ENCODE measurements at places on chromosomes 3 and 15.

- H3K4me3 ChIP-seq = no peak overlapping the region
- no peak overlapping the region for H3K27ac ChIP-seq
- H3K36me3 ChIP-seq = no peaks in the 10 kb centered on the region
- H3K27me3 ChIP-seq = no peaks in the 10 kb centered on the region
- no peaks in the 10 kb centered on the region for H3K4me1 ChIP-seq
- no peak for DNase-seq
Measured at GRCh38 chr15:51163843-51164242, 69.1 kb upstream of the TNFAIP8L3 start.

DNA sequence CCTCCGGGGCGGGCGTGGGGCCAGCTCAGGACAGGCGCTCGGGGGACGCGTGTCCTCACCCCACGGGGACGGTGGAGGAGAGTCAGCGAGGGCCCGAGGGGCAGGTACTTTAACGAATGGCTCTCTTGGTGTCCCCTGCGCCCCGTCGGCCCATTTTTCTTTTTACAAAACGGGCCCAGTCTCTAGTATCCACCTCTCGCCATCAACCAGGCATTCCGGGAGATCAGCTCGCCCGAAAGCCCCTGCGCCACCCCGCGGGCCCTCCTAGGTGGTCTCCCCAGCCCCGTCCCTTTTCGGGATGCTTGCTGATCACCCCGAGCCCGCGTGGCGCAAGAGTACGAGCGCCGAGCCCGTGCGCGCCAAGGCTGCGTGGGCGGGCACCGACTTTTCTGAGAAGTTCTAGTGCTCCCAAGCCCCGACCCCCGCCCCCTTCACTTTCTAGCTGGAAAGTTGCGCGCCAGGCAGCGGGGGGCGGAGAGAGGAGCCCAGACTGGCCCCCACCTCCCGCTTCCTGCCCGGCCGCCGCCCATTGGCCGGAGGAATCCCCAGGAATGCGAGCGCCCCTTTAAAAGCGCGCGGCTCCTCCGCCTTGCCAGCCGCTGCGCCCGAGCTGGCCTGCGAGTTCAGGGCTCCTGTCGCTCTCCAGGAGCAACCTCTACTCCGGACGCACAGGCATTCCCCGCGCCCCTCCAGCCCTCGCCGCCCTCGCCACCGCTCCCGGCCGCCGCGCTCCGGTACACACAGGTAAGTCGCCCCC, at the start of gene THBS1:
Gene THBS1 (plus strand): TSS at position 595 of the 757 bp plus-strand sequence. CDS start 779 bp downstream, outside the sequence.
- H3K36me3 ChIP-seq = no peaks in the 10 kb centered on the region
- H3K27me3 ChIP-seq = peaks cover 11% of the 10 kb centered on the region
- H3K27ac ChIP-seq = no peak within 1 kb of the TSS

- H3K27ac ChIP-seq = no peak overlapping the region
- no peak overlapping the region for H3K4me3 ChIP-seq
- H3K27me3 ChIP-seq = no peaks in the 10 kb centered on the region
- no peak for DNase-seq
- H3K36me3 ChIP-seq = no peaks in the 10 kb centered on the region
- H3K4me1 ChIP-seq = no peaks in the 10 kb centered on the region
Measured at GRCh38 chr3:185691622-185692021, 105.5 kb downstream of the SENP2 start.

- no peaks in the 10 kb centered on the region for H3K27me3 ChIP-seq
- no peak overlapping the region for H3K27ac ChIP-seq
- H3K4me1 ChIP-seq = no peaks in the 10 kb centered on the region
- no peak for DNase-seq
- H3K36me3 ChIP-seq = no peaks in the 10 kb centered on the region
- no peak overlapping the region for H3K4me3 ChIP-seq
Measured at GRCh38 chr3:146896711-146897110, 291.6 kb upstream of the PLSCR5 start.

DNA sequence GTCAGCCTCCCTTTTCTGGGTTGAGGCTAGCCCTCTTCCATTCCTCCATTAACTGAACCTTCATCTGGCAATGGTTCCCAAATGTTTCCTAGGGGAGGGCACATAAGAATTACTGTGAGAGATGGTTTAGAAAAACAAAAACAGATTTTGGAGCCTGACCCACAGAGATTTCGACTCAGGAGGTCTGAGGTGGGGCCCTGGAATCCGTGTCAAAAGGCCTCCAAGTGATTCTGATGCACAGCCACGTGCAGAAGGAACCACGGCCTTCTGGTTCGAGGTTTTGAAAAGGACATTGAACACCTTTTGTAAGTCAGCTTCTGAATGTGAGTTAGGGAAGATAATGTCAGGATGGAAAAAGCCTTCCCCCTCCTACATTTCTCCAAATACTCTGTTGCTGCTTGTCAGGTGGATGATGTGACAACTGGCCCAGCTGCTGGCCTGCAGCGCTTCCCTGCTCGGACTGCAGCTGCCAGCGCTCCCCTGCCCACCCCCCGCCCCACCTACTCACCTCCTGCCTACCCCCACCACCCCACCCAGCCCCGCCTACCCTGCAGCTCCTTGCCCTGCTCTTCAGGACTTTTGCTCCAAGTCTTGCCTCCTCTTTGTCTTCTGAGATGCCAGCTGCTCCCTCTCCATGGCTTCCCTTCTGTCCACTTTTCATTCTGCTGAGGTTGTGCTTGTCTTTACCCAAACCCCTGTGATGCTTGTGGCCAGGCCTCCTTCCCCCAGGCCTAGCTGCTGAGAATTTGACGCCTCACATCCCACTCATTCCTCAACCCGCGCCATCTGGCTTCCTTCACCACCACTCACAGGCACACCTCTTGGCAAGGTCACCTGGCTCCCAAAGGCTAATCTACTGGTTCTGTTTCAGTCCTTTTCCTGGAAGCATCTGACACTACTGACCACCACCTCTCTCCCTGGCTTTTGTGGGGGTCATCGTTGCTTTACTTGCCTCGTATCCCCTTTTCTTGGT, 6.6 kb downstream of the EHD4 start:
- H3K4me3 ChIP-seq = no peak overlapping the region
- no peaks in the 10 kb centered on the region for H3K36me3 ChIP-seq
- DNase-seq = no peak
- no peak overlapping the region for H3K27ac ChIP-seq
- no peaks in the 10 kb centered on the region for H3K27me3 ChIP-seq

- no peak overlapping the region for H3K27ac ChIP-seq
- no peaks in the 10 kb centered on the region for H3K27me3 ChIP-seq
- no peaks in the 10 kb centered on the region for H3K36me3 ChIP-seq
Measured at GRCh38 chr3:69547461-69547880, 161.6 kb upstream of the FRMD4B start.

DNA sequence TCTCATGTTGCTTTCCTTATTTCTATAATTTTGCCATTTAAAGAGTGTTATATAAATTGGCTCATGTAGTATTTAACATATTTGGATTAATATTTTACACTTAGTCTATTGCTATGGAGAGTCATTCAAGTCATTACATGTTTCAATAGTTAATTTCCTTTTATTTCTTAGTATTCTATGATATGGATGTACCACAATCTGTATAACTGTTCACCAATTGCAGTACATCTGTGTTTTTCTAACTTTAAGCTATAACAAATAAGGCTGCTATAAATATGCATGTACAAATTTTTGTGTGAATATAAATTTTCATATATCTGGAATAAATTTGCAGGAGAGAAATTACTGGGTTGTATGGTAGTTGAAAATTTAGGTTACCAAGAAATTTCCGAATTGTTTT, 993.4 kb downstream of the NAALADL2 start:
- no peaks in the 10 kb centered on the region for H3K36me3 ChIP-seq
- no peak overlapping the region for H3K27ac ChIP-seq
- H3K4me1 ChIP-seq = no peaks in the 10 kb centered on the region
- DNase-seq = no peak
- no peaks in the 10 kb centered on the region for H3K27me3 ChIP-seq

- H3K27ac ChIP-seq = no peak overlapping the region
- H3K4me1 ChIP-seq = peaks cover 12% of the 10 kb centered on the region
- no peak for DNase-seq
- no peaks in the 10 kb centered on the region for H3K36me3 ChIP-seq
Measured at GRCh38 chr15:91100814-91101607, 954 bp downstream of the SV2B start.

DNA sequence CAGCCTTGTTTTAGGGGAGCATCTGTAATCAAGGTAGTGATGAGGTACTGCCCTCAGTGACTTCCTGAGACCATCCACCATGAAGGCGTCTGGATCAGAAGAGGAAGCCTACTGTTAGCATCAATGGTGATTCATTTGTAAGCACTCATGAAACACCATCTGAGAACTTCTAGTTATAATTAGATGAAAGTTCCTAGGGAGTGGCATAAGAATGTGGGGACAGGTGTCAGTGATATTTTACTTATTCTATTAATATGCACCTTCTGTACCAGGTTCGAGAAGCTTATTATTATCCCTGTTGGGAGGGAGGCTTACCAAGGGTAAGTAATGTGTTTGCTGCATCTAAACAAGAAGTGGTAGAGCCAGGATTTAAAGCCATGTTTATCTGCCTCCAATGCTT, 295.8 kb upstream of the TBL1XR1 start:
- no peak for DNase-seq
- H3K27ac ChIP-seq = no peak overlapping the region
- H3K4me1 ChIP-seq = peaks cover 8% of the 10 kb centered on the region
- H3K27me3 ChIP-seq = no peaks in the 10 kb centered on the region
- no peak overlapping the region for H3K4me3 ChIP-seq

GRCh38 chr3:171108066-171108465, 81.5 kb upstream of the SLC2A2 start:
- no peaks in the 10 kb centered on the region for H3K4me1 ChIP-seq
- no peak for DNase-seq
- H3K36me3 ChIP-seq = peaks cover 31% of the 10 kb centered on the region
- no peak overlapping the region for H3K27ac ChIP-seq

All from CD8-positive, alpha-beta memory T cell (primary cell).